ENCODE measurements at places on chromosomes 1 and 21.
A peak's percentile ranks its signal among the peaks of the same experiment; 100 is the strongest.

GRCh38 chr1:219555031-219555692, 57.7 kb downstream of the ZC3H11B start:
- DNase-seq: no peak

- DNase-seq: no peak
Observed at GRCh38 chr1:99292886-99293285, 28.6 kb downstream of the PLPPR4 start.

GRCh38 chr1:164838786-164839185, 279.8 kb downstream of the PBX1 start:
- no peak for DNase-seq

GRCh38 chr1:79472067-79472656, 465.6 kb upstream of the ADGRL4 start:
- DNase-seq: no peak

DNA sequence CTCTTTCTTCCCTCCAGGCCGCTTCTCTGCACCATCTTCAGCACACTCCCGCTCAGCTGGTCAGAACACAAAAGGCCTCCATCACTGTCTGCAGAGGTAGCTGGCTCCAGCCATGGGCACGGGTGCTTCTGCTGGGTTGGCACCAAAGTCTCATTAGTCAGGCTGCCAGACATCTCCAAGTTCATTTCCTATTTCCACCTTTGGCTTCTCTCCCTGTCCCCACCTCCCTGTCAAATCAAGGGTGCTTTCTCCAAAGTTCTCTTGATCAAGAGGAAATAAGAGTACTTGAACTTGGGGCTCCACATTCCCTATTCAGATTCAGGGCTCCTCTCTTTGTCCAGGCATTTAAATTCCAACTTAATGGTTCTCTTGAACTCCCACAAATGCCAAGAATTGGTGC, 33.9 kb upstream of the GRIK3 start:
- no peak for DNase-seq

- no peak for DNase-seq
Observed at GRCh38 chr1:64483731-64484414, 13.9 kb downstream of the CACHD1 start.

- DNase-seq: no peak
Observed at GRCh38 chr1:212167098-212167497, 118.1 kb upstream of the PPP2R5A start.

DNA sequence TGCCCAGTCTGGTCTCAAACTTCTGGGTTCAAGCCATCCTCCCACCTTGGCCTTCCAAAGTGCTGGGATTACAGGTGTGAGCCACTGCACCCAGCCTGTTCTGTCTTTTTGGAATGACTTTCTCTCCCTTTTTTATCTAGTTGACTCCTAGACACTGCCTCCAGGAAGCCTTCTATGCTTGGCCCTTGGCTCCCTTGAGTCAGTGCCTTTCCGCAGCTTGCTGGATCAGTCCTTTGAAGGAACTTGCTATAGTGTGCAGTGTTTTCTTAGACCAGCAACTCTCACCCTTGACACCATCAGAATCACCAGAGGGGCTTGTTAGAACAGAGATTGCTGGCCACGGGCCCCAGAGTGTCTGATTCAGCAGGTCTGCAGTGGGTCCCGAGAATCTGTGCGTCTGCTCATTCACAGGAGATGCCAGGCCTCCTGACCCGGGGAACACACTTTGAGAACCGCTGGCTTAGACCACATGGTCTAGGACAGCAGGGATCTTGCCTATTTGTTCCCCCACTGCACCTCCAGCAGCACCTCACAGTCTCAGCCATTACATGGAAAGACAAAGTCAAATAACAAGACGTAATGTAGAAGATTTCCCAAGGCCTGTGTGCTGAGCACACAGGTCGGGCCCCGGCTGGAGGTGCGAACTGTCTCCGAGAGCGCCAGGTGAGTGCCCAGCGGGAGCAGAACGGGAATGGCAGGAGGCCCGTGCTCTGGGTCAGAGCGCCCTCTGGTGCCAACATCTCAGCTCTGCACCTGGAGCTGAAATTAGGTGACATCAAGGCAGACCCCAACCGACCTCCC, 27.4 kb upstream of the CTPS1 start:
- DNase-seq: peak; percentile 27

DNA sequence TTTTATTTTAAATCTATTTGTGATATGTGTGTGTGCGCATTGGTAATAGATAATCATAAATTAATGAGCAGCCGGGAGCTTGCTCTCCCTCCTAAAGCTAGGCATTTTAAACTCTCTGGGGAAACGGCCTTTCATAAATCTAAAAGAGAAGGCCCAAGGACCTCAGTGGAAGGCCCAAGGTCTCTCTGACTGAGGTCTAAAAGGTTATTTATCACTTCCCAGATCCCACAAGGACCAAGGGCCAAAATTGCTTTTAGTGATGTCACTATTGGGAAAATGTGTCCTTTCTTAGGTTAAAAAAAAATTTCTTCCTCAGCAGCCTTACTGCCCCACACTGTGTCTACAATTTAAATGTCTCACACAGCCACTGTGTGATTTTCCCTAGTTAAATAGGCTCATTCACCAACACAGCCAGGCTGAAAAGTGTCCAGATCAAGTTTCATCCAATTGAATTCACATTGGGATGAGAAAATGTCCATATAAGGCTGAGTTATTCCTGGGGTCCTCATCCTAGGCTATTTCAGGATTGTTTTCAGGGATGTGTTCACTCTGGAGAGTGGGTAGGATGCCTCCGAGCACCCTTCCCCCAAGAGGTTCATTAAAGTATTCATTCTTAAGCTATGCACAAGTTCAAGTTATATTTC, 46.1 kb downstream of the SLC44A3 start:
- DNase-seq: no peak

Data from stimulated activated CD8-positive, alpha-beta memory T cell treated with anti-CD3 and anti-CD28 coated beads, Interleukin-7, amount 100 ng/mL, for 48 hours (primary cell).